AML-193 (cell line): ENCODE measurements at places on chromosomes 3 and 15.

DNA sequence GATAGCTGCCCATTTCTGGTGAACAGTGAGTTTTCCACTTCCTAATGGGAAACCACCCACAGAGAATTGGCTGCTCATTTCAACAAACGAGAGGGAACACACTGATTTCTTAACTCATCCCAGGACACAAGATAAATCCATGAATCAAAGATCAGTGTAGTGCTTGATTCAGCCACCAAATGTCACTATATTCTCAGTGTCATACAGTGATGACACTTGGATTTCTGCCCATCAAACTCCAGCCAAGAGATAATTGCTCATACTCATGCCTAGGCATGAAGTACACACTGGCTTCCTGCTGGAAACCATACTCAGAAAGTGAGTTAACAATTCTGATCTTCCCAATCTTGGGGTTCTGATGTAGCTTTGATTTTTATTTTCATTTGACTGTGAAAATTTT lies 35.4 kb upstream of the GRM7 start:
- no peak for DNase-seq

DNA sequence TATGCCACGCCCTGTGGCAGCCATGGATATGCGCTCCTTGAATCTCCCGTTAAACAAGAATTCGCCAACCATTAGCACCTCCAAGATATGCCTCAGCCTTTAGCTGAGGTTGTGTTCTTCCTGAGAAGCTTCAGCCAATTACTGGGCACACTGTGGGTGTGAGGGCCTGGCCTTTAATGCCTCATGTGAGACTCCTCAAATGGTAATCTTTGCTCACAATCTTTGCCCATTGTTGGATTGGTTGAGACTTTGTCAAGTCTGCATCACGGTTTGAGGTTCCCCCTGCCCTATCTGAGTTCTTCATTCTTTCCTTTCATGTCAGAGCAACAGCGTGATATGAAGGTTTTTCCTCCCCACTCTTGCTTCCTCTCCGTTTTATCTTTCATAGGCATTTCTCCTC lies 108.1 kb upstream of the CCDC54 start:
- DNase-seq, result no peak

DNA sequence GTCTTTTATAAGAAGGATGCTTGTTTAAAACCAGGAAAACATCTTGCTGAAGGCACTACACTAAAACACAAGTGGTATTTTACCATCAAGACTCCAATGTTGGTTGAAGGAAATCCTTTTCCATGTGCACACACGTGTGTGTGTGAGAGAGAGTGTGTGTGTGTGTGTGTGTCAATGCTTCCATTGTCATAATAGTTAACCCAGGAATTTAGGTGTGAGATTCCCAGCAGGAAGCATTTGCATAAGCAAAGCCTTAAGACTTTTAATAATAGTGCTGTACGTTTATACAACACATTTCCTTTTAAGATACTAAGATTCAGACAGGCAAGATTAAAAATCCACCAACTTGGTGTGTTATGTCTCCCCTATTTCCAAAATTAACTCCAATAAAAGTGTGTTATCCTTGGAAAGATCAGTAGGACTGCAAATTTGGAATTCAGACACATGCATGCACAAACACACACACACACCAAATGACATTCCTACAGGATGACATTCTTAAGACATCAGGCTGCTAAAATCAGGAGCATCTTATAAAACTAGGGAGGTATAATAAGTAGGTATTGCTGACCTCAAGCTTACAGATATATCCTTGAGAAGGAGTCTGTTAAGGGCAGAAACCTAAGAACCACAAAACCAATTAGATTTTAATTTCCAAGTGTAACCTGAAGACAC lies 18.3 kb downstream of the LMCD1 start:
- DNase-seq, result no peak

- peak; percentile 53 for DNase-seq
These were observed 13.1 kb upstream of the SCN5A start for GRCh38 chr3:38662544-38662943.

DNA sequence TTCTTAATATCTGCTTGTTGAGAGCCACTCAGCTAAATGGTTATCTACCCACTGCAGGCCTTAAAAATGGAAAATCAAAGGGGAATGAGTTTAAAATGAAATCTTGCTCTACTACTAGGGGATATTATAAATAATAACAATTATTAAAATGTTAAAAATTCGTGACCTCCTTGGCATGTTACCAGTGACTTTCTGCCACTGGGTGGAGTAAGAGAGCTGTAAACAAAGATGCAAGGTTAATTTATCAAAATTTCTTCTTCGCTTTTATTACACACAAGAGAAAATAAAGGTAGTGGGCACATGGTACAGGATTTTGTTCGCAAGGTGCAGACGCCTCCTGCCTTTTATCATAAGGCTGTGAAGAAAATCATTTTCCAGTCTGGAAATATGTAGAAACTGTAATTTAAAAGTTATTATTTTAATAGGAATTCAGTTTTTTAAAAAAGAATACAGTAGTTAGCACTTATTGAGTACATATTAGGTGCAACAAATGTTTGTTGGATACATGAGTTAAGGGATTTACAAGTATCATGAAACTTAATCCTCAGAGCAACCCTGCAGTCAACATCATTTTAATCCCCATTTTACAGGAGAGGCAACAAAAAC lies 272.6 kb downstream of the SUCLG2 start:
- DNase-seq, result peak; percentile 33

- DNase-seq, result no peak
These were observed 487.1 kb downstream of the LPP start for GRCh38 chr3:188641076-188641475.

DNA sequence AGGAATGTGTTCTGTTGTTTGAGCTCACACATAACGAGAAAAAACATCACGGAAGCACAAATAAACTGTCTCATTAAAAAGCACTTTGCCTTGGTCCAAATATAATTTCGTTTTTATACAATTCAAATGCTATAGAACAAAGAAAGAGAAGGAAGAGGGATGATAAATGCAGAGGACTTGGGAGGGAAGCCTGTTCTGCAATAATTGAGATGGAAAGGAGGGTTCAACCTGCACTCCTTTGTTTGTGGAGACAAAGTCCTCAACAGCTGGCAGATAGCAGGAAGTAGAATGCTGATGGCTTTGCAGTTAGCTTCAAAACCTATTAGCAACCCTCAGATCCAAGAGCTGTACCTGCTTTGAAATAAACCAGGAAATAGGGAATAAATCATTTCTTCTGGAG lies 1010.8 kb downstream of the FHIT start:
- DNase-seq, result no peak

- no peak for DNase-seq
These were observed 26.5 kb downstream of the MTMR14 start for GRCh38 chr3:9675736-9676290.

- DNase-seq, result no peak
These were observed 5.8 kb upstream of the RYR3 start for GRCh38 chr15:33304924-33305323.
